OCI-LY7 (cell line): ENCODE measurements at places on chromosomes 2 and 18.

GRCh38 chr2:240069829-240070228 is 16.5 kb upstream of the OR6B3 start:
- DNase-seq = no peak

DNA sequence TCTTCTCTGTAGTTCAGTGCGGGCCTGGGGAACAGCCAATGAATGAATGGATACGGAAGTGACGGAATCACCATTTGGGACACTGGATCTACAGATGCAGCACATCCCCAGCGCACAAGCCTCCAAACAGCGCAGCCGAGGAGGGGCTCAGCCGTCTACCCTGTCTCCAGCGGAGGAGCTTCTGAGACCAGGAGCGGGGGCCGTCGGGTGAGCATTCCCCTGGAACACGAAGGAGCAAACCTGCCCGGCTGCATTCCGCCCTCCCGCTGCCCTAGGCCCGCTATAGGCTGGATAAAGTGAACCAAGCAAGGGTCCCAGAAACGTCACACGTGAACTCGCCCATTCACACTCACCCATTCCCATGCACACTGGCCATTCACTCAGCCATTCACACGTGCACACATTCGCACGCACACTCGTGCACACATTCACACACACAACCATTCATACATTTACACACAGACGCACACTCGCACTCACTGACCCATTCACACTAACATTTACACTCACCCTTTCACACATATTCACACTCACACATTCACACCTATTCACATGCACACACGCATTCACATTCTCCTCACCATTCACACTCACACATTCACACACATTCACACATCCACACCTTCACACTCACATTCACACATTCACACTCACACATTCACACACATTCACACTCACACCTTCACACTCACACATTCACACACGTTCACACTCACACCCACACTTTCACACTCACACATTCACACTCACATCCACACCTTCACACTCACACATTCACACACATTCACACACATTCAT is 63.4 kb downstream of the BIN1 start:
- no peak for DNase-seq

- no peak for DNase-seq
Observed at GRCh38 chr2:149645391-149645790, 57.8 kb upstream of the MMADHC start.

DNA sequence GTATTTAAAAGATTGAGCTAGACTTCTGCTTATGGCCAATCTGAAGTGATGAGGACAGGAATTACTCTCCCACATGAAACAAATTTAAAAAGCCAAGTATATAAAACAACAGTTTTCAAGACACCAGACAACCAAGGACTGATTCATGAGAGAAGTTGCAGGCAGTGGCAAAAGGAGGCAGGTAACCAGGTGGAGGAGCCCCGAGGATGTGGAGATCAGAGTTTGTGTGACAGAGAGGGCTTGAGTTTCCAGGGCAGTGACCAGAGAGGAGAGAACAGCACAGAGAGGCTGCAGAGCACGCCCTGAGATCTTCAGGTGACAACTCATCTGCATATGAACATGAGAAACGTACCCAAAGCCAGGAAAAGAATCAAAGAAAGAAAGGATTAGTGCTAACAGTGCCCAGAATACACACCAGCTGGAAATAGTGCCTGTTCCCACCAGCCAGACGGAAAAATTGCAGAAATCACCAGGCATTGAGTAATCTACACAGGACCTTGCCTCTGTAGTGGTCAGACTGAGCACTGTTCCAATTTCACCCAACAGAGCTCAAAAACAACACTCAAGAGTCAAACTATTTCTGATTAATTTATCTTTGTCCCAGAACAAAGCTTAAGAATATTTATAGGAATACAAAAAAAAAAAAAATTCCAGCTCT is 173.1 kb downstream of the SEPTIN10 start:
- DNase-seq = no peak

- no peak for DNase-seq
Observed at GRCh38 chr18:71189581-71189980, 900.7 kb downstream of the SOCS6 start.

DNA sequence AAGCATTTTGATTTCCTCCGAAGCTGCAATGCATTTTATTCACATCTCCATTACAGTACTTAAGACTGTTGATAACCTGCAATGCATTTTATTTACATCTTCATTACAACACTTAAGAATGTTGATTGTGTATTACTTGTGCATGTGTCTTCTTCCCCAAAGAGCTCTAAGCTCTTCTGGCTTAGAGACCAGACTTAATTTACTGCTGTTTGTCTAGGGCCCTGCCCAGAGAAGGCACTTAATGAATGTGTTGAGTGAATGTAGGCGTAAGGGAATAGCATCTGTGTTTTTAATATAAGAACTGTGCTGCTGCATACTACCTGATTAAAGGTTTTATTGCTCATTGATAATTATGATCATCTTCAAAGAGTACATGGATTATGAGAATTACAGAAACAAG is 295.6 kb downstream of the ZNF385B start:
- DNase-seq = no peak

DNA sequence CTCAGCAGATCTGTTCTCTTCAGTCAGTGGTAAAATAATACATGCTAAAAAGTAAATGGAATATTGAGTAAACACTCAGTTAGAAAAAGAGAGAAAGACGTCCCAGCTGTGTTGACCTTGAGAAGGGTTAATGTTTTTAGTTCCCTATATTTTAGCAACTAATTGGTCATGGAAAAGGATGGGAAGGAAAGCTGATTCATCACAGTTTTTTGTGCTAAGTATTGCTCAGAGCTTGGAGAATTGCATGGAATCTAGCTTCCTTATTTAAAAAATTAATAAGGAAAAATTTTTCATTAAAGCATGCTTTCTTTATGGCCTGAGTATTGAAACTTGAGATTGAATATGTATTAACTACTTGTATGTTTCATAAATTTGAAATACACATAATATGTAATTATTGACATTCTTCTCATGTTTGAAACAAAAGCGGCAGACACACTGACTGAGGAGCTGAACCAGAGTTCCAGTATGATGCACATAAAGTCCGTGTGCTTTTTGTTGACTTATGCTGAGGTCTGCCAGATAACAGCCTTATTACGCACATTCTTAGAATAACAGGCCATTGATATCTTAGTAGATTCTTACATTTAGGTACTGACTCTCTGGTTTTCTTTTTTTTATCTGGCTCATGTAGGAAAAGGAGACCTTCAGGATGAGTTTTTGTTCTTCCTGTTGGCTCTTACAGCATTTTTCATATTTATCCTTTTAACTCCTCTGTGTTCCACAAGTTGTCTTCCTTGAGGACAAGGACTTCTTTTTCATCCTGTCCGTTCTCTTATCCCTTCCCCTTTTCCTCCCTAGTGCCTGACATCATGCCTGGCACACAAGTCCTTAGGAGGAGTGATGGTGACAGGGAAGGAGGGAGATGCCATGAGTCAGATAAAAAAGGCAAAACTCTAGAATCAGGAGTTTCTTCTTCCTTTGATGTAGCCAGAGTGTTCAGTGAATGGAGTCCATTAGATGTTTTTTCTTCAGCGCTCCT is 194.1 kb downstream of the PTPRM start:
- DNase-seq = no peak

GRCh38 chr2:237729681-237730475 is 68.7 kb upstream of the RBM44 start:
- no peak for DNase-seq

DNA sequence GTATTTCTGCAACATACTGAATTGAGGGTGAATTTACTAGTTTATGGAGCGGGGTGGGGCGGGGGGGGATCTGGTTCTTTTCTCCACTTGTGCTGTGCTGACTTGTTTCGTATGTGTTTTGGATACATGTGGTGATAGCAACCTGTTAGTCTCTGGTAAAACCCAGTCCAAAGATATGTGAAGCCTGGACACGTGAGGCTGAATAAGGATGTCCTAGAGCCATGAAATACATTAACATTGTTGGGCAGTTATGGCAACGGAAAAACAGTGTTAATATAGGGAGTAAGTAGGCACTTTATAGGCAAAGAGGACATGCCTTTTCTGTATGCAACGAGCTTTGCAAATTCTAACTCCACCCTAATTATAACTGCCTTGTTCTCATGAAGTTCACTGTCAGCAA is 42.1 kb upstream of the NEMP2 start:
- DNase-seq = no peak

GRCh38 chr18:11162889-11163288 is 13.5 kb upstream of the PIEZO2 start:
- no peak for DNase-seq

DNA sequence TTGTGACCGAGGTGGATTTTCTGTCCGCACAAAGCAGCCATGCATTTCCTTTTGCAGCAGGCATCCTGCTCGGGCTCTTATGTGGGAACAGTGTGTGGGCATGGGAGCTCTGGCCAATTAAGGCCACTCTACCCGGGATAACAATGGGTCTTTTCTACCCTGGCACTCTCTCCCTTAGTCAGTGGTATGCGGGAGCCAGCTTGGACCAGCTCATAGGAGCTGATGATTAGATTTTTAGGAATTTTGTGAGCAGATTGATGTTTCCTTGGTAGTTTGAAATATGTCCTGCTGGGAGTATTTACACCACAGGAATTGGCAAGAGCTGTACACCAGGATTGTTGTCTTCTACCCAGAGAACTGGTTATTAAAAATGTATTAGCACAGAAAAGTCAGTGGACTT is 89.3 kb downstream of the SPP2 start:
- DNase-seq = no peak

DNA sequence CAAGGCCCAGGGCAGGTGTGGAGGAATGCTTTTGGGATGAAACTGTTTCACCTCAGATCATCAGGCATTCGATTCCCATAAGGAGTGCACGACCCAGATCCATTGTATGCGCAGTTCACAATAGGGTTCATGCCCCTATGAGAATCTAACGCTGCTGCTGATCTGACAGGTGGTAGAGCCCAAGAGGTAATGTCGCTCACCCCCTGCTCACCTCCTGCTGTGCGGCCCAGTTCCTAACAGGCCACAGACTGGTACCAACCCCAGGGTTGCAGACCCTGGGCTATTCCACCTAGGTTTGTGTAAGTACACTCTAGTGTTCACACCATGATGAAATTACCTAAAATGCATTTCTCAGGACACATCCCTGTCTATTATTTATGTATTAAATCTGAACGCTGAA is 72.5 kb downstream of the COPS8 start:
- DNase-seq = no peak

DNA sequence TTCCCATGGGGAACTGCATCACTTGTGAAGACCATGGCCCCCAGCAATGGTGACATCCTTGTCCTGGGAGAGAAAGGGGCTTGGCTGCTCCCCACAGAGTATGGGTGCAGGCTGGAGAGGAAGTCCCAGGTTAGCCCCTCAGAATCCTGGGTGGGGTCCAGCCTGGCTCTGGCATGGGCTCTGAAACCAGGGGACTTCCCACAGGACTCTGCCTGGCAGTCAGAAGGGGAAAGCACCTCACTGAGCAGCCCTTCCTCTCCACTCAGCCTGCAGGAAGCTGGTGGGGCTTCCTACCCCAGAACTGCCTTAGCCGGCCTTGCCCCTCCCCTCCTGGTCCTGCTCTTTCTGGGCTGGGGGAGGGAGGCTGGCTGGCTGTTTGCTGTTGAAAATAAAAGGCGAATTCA is 3.7 kb downstream of the NEURL3 start:
- no peak for DNase-seq

DNA sequence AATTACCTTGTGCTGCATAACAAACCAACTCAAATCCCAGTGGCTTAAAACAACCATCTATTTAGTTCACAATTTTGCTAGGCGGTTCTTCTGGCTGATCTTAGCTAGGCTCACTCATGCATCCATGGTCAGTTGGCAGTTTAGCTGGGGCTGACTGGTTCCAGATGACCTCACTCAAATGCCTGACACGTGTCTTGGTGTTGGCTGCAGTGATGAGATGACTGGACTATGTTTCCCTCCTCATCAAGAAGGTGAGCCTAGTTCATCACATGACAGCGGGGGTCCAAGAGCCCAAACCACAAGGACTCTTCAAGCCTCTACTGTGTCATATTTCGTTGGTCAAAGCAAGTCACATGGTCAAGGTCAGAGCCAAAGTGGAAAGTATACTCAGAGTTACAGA is 42.7 kb upstream of the ACTR3 start:
- DNase-seq = no peak

GRCh38 chr18:78900938-78901909 is 78.4 kb upstream of the SALL3 start:
- DNase-seq = no peak

- DNase-seq = no peak
Observed at GRCh38 chr2:64679673-64680425, 26.1 kb upstream of the SERTAD2 start.

- DNase-seq = no peak
Observed at GRCh38 chr18:52435301-52435700, 95.3 kb downstream of the DCC start.
